ENCODE measurements at places on chromosomes 12 and 14.

- no peak for DNase-seq
Measured at GRCh38 chr12:110369992-110370391, 33.5 kb downstream of the ANAPC7 start.

- DNase-seq = no peak
Measured at GRCh38 chr14:71711619-71712018, 220.6 kb upstream of the RGS6 start.

GRCh38 chr14:92449404-92450181, 64.0 kb upstream of the RIN3 start:
- DNase-seq = no peak

DNA sequence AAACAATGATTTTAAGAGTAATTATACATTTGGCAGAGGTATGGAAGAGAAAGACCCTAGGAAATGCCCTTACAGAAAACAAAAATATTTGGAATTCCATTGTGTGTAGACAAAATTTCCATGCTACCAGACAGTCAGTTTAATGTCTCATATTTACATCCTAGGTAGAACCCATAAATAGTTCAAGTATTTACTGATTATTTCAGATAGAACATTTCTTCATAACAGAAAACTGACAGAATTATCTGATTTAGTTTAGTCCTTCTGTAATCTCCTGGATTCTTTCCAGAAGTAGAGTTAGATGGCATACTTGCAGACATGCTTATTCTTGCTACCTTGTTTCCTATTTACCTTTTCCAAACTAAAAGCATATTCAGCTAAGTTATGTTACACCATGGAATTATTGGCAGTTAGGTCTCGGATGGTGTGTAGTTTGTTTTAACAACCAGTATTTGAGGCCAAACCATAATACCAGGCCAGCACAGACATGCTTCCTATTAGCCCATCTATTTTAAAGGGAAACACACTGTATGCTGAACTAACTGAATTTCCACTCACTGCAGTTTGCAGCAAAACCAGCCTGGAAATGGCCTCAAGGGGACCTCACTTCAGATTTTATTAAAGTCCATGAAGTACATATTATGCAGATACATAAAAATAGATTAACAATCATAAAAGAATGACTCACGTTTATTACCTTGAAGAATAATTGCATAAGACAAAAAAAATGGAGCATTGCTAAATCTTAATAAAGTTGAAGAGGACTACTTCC, 126.6 kb upstream of the LRIG3 start:
- DNase-seq = no peak

DNA sequence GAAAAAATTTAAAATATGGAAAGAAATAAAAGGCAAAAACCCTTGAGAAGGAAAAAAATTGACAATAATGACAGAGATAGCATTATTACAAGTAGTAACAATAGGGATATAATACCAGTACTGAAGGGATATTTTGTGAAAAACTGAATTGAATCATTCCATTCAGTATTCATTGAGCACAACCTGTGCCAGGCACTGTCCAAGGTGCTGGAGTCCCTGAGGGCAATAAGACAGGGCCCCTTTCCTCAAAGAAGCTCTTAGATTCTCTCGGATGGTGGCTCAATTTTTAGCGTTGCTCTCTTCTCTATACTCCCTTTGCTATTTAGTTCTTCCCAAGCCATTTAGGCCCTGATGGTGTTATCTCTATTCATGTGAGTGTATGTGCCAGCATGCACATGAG, 34.3 kb upstream of the GAS2L3 start:
- DNase-seq = no peak

DNA sequence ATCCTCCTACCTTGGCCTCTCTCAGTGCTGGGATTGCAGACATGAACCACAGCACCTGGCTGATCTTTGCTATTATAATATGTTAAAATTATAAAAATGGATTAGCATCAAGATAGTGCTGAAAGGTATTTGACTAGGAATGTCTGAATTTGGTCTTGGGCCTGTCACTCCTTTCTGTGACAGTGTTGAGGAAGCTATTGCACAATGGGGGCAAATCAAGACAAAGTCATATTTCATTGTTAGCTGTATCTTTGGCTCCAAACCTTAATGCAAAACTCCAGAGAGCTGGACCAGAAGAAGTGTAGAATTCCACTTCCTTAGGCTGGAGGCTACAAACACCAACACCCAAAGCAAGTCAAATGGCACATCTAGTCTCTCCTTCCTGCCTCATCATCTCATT, 42.2 kb downstream of the ZCRB1 start:
- DNase-seq = peak; percentile 25

- peak; percentile 98 for DNase-seq
Measured at GRCh38 chr12:108514973-108515814, at the start of gene FICD. FICD (plus strand) TSS chr12:108515277; CDS start chr12:108516973, 1,696 bp downstream.

DNA sequence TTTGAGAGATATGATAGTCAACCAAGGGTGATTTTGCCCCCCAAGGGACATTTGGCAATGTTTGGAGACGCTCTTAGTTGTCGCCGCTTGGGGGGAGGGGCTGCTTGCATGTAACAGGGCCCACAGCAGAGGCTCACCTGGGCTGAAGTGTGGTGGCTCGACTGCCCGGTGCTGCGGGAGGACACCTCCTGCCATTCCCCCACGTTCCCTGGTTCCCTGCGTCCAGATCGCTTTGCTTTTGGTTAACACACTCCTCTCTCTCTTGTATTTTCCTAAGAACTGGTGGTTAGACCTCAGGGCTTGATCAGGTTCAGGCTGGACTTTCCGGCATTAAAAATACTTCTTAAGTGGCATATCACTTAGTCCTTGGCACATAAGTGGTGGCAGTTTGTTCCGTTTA, 18.9 kb downstream of the PPP2R5C start:
- no peak for DNase-seq

DNA sequence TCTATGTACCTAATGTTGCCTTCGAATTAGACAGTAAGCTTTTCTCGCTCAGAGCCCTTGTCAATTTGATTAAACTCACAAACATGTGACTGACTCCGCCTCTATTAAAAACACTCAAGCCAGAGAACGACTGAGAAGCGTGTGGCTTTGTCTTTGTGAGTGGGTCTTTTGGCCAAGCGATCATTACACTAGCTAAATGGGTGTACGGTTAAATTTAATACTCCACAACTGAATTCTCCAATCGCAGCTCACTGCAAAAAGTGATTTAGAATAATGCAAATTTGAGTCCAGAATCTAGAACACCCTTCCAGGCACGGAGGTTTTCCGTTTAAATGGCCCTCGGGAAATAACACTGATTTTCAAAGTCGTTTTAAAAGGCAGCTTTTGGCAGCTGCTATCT, 253.7 kb downstream of the EFCAB11 start:
- no peak for DNase-seq

- no peak for DNase-seq
Measured at GRCh38 chr14:59272633-59273032, 84.2 kb downstream of the DAAM1 start.

GRCh38 chr12:120961604-120962531, 16.5 kb upstream of the HNF1A start:
- no peak for DNase-seq

- no peak for DNase-seq
Measured at GRCh38 chr12:88924162-88924561, 343.9 kb upstream of the KITLG start.

- peak; percentile 27 for DNase-seq
Measured at GRCh38 chr12:49305762-49306510, 11.0 kb downstream of the PRPH start.

- DNase-seq = no peak
Measured at GRCh38 chr14:68627868-68628604, 164.8 kb downstream of the ZFP36L1 start.

GRCh38 chr12:27539191-27539631, 15.2 kb downstream of the PPFIBP1 start:
- no peak for DNase-seq
